ENCODE measurements at places on chromosomes 3 and 15.

- DNase-seq: no peak
Observed at GRCh38 chr15:48244921-48245320, 38.8 kb downstream of the SLC12A1 start.

DNA sequence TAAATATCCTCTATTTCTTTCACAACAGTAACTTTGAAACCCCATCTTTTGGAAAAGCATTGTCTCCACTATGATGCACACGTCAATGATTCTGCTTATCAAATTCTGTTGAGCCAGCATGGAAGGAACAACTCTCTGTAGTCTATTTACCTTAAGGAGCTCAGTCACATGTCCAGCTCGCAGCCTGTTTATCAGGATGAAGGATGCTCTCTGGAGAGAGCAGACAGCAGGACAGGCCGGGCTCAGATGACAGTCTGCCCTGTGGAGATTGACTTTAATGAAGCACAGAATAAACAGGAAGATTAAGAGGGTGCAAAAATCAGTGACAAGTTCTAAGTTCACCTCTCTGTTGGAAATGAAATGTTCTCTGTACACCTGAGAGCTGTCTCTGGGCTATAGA is 30.6 kb upstream of the MNS1 start:
- DNase-seq: no peak

DNA sequence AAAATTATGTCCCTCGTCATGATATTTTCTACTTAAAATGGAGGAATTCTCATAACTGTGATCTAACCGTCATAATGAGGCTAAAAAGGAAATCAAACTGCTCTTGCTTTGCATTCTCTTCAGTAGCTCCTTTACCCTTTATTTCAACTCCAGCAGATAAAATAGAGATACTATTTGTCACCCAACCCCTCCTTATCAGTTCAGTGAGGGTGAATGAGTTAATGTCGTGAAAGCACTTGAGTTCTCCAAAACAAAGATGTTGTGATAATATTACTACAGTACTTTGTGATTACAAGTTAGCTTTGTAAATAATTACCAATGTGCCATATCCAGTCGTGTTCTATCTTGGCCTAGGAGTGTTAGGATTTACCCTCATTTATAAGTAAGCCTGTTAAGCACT is 63.4 kb upstream of the ANKRD28 start:
- no peak for DNase-seq

GRCh38 chr15:31403606-31404005 is 77.0 kb downstream of the KLF13 start:
- no peak for DNase-seq

DNA sequence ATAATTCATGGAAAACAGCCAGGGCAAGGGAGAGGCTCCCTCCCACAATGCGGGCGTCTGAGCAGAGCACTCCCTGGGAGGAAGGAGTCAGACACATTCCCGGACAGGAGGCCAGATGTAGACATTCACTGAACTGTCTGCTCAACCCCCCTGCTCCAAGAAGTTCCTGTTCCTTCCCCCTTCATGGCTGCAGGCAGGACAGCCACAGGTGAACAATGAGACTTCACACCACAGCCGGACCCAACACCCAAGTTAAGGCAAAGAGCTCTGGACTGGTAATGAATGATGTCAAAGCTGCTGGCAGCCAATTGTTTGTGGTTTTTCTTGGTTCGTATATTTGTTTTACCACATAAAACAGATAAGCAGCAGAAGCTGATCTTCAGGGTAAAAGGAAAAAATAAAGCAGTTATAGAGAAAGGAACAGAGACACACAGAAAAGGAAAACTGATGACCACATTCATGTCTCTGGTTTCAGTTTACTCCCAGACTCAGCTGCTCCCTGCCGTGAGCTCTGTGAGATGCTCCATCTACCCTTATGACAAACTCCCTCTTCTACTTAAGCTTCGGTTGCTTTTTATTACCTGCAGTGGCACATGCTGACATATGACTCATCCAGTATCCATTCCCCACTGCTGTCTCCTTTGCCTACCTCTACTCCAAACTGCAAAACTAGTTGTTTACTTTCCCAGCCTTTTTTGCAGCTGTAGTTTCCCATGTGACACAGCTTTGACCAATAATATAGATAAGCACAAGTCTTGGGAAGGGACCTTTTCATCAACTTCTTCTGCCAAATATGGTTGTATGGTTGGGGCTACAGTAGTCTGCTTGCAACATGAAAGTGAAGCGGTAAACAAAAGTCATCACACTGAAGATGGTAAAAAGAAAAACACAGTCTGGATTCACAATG is 33.1 kb downstream of the DZIP1L start:
- no peak for DNase-seq

DNA sequence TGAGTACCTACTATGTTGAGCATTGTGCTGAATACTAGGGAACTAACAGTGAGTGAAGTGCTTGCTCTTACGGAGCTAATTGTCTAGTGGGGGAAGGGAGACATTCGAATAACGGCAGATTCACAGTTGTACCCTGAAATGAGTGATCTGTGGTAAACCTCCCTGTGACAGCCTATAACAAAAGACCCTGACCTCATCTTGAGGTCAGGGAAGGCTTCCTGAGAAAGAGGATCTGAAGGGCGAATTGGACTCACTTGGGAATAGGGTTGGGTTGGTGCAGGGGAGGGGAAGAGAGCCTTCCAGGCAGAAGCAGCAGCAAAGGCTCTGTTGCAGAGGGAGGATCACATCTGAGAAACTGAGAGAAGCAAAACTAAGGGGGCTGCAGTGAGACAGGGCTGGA is 13.2 kb downstream of the HPS3 start:
- DNase-seq: no peak

DNA sequence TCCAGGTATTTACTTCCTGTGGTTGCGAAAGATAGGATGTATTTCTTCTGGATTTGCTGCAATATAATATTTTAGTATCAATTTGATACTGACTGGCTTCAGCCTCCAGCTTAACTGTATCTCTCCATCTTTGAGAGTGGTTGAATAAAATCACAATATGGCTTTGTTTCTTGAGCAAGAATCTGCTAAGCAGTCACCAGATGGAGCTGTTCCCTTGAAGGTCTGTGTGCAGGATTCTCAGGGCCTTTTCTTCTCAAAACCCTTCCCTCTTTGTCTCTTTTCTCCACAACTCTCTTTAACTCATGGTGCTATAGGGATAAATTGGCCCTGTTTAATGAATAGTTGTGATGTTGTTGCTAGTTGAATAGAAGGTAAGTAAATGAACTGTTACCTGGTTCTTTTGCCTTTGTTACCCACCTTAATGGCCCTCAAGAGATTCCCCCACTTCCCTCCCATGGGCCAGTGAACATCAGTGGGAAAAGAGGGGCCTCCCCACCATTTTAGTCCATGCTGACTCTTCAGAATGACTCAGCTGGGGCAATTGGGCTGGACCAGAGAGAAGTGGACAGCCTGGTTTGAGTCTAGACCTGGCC is 34.8 kb upstream of the RAB6B start:
- no peak for DNase-seq

- DNase-seq: no peak
Observed at GRCh38 chr15:23415321-23415865, 31.6 kb downstream of the GOLGA6L2 start.

GRCh38 chr3:99755831-99756230 is 61.8 kb upstream of the CMSS1 start:
- no peak for DNase-seq

- DNase-seq: no peak
Observed at GRCh38 chr3:12467746-12468145, 16.5 kb upstream of the TSEN2 start.

DNA sequence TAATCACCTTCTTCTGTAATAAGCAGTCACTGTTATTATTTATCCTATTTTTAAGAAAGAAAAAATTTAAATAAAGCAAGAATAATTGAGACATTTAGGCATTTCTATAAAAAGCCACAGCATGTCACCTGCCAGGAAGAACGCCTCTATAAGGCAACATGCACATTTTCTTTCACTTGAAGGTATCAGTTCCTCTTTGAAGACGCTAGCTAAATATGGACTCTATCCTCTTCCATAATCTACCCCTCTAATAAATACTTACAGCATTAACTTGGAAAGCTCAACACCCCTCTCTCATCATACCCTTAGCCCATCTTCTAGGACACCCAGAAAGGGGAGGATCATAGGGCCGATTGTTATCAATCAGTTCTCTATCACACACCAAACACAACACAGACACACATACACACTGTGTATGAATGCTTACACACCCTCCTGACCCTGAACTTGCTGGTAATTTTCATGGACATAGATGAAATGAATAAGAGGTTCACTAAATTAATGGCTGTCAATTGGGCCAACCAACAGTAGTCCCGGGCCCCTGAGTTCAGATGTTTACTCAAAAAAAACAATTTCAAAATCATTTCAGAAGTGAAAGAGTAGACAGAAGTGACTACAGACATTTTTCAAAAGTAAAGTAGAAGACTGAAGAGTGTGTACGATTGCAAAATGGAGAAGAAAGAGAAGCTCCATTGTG is 102.5 kb downstream of the ZMAT3 start:
- DNase-seq: no peak

DNA sequence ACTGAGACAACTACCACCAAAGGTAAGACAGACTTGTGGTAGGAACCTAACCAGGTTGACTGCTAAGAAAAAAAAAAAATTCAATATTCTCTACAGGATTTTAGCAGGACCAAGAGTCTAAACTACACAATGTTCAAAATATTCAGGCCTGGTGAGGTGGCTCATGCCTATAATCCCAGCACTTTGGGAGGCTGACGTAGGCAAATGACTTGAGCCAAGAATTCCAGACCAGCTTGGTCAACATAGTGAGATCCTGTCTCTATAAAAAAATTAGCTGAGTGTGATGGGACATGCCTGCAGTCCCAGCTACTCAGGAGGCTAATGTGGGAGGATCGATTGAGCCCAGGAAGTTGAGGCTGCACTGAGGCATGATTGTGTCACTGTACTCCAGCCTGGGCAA is 341.6 kb upstream of the WNT5A start:
- peak; percentile 15 for DNase-seq

All from retinal pigment epithelial cell (primary cell).